ENCODE measurements at places on chromosomes 6 and 20.

- DNase-seq, result no peak
Observed at GRCh38 chr6:17928514-17929430, 58.7 kb downstream of the KIF13A start.

- no peak for DNase-seq
Observed at GRCh38 chr6:148868314-148868713, 121.5 kb downstream of the UST start.

DNA sequence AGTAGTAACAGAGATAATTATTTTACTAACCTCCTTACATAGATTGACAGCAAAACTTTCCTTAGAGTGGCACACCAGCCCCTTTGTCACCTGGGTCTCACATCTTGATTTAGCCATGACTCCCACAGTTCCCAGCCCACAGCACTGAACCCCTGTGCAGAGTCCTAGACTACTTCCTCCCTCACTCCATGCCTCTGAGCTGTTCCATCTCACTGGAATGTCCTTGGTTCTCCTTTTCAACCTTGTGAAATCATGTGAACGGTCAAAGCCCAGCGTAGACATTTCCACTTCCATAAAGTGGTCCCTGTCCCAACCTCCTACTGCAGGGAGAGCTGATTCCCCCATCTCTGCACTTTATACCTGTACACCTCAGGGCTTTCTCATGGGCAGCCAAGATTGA is 19.7 kb downstream of the CGA start:
- DNase-seq, result no peak

- no peak for DNase-seq
Observed at GRCh38 chr6:43516367-43516696, 394 bp downstream of the YIPF3 start.

DNA sequence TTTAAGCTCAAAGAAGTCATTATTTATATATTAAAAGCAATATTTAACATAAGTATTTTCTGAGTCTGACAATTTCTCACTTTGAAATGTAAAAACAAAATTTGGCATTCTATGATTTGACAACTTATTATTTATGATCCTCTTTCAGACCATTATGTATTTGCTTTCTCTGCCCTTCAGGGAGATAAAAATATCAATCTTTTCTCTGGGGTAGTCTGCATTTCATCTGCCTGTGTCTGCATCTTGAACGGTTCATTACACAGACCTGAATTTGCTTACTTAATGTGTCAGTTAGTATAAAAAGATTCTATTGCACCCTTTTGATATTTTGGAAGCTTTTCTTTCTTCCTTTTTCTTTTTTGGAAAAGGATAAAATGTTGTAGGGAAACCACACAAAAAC is 354.0 kb upstream of the RGS17 start:
- no peak for DNase-seq

DNA sequence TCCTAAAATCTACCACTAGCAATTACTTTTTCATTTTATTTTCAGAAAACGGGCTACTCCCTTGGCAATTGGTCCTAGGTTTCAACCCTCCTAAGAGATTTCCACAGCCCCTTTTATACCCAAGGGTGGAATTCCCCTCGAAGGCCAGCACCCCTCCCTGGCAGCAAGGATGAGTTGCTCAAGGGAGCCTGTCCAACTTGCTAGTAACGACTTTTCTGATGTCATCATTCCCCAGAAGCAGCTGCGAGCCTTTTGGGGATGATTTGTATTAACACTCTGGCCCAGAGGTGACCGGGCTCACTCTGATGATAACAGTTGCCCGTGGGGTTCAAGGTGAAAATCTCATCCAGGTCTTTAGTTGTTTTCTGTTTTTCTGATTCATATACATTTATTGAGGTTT is 30.7 kb upstream of the NAA20 start:
- no peak for DNase-seq

DNA sequence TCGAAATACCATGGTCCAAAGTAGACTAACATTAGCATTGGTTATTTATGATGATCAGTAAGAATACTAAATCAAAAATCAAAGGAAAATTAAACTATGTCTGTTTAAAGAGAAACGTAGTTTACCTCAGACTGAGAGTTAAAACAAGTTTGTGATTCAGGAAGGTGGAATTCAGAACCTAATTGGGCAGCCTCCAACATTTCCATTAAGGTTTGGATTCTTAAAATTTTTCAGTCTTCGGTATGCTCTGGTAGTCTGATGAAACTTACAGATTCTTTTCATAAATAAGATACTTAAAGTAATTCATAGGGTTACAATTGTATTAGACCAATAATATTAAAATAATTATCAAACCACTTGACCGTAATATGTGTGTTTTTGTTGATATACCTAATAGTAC is 18.6 kb downstream of the HFE start:
- DNase-seq, result no peak

- no peak for DNase-seq
Observed at GRCh38 chr6:11795403-11795802, 16.8 kb upstream of the ADTRP start.

DNA sequence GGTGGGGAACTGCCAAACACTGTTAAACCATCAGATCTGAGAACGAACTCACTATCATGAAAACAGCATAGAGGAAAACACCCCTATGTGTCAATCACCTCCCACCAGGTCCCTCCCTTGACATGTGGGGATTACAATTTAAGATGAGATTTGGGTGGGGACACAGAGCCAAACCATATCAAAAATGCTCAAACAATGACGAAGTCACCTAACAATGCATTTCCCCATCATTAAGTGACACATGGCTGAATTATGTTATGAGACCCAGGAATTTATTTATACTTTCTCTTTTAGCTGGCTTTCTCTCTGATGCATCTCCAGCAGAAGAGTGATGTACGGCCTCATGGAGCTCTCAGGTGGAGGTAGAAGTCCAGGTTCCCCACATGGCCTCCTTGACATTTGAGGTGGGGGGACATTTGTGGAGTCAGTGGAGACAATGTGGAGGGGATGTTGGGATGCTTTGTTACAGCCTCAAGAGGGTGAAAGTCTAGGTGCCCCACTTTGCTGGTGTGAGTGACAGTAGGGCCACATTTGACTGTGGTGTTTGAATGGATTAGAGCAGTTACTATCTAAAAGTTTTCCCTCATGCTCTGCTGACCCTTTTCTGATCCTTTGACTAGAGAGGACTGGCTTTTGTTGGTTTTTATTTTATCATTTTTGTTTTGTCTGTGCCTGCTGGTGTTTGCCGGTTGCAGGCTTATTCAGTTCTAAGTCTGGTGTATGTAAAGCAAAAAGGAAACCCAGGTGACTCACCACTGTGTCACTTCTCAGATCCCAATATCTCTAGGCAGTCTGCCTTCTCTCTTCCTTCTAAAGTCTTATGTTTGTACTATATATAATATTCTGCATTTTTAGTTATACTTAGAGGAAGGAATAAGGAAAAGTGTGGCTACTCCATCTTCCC is 18.5 kb upstream of the DCBLD1 start:
- DNase-seq, result peak; percentile 45

GRCh38 chr6:105402090-105402938 is 568 bp downstream of the PREP start:
- peak; percentile 55 for DNase-seq

GRCh38 chr6:165654144-165654543 is 8.9 kb downstream of the PDE10A start:
- DNase-seq, result no peak

Data from activated CD8-positive, alpha-beta T cell treated with anti-CD3 and anti-CD28 coated beads for 36 hours (primary cell).